ENCODE measurements at places on chromosomes 4 and X. TPM values are rescaled to one million over a fixed set of nuclear protein-coding genes. Genes with fewer than 3 reads are reported as not detected.
A peak's percentile ranks its signal among the peaks of the same experiment; 100 is the strongest.

GRCh38 chr4:139861471-139861870 is 195.9 kb downstream of the MGST2 start:
- no peak for DNase-seq

GRCh38 chr4:47215759-47216158 is 184.4 kb downstream of the GABRB1 start:
- DNase-seq, result no peak

DNA sequence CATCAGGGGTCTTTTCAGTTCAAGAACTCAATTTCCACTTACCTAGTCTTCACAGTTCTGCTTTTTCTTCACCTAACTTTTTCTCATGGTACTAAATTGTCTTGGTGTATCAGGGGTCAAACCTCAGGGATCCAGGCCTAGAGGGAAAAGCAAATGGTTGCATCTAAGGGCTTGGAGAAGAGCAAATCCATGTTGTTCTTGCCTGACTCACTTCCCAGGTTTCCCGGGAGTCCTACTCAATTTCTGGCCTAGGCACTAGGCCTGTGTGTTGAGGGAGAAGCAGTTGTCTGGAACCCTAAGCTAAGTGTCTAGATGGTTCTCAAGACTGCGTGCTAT is 191.9 kb upstream of the STK26 start:
- DNase-seq, result no peak

- no peak for DNase-seq
Measured at GRCh38 chr4:94765648-94766047, 7.9 kb downstream of the BMPR1B start.

- DNase-seq, result no peak
Measured at GRCh38 chr4:58113126-58113525, 1002.9 kb upstream of the IGFBP7 start.

GAGE12H gene
- total RNA-seq, result not detected

ADRA2C gene
- 1.9 TPM for total RNA-seq

CSAG2 gene
- total RNA-seq, result not detected

DNA sequence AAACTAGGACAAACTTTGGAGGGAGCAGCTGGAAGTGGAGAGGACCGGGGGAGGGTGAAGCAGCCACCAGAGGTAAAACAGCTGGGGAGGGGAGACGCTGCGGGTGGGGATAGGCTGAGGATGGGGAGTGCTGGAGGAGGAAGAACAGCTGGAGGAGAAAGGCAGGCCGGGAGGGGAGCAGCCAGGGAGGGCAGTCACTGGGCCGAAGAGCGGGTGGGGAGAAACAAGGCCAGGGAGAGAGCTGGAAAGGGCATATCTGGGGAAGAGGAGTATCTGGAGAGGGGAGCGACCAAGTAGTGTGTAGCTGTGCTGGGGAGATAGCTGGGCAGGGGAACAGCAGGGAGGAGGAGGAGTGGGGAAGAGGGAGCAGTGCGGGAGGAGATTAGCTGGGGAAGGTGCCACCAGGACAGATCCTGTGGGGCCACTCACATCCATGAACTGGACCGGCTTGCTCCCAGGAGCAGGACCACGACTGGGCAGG is 2.7 kb downstream of the SLC38A5 start:
- no peak for DNase-seq

GRCh38 chr4:171676555-171677215 is 136.5 kb upstream of the GALNTL6 start:
- no peak for DNase-seq

DNA sequence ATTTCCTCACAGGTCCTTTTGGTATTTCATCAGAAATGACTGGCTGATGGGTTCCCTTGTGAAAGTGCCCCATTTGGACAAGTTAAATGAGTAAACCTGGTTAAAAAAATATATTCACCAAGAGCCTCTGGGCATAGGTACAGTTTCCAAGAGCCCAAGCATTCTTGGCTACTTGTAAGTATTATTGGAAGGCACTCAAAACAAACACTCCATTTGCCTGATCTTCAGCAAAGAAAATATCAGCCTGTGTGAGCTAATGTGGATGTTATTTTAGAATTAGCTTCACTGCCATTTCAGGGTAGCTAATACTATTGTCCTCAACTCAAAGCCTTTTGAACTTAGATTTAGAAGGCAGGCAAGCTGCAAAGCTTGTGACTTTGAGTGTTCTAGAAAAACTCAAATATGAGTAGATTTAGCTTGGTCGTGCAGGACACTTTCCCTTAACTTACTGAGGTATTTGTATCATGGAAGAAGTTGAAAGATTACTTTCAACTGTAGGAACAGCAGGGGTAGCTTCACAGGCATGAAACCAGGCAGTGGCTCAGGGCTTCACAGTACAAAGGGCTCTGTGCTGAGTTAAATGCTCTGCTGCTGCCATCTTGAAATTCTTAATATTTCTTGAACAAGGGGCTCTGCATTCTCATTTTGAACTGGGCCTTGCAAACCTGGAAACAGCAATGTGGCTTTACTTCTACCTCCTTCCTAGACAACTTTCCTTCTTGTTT is 177.2 kb downstream of the AMELX start:
- DNase-seq, result no peak

DNA sequence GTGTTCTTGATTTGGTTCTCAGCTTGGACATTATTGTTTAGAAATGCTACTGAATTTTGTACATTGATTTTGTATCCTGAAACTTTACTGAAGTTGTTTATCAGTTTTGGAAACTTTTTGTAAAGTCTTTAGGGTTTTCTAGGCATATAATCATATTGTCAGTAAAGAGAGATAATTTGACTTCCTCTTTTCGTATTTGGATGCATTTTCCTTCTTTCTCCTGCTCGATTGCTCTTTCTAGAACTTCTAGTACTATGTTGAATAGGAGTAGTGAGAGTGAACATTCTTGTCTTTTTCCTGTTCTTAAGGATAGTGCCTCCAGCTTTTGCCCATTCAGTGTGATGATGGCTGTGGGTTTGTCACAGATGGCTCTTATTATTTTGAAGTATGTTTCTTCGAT is 24.1 kb downstream of the TMPRSS11A start:
- no peak for DNase-seq

AKAP4 gene
- not detected for total RNA-seq

- DNase-seq, result no peak
Measured at GRCh38 chr4:111864066-111864465, 281.2 kb upstream of the FAM241A start.

GRCh38 chr4:13654162-13654797 is 26.8 kb upstream of the BOD1L1 start:
- DNase-seq, result peak; percentile 65

GRCh38 chr4:86096373-86096772 is 263.5 kb downstream of the MAPK10 start:
- DNase-seq, result no peak

SLC9B1 gene
- total RNA-seq, result 3.2 TPM

GRCh38 chr4:80361329-80361900 is 25.9 kb downstream of the CFAP299 start:
- no peak for DNase-seq

ADGRG4 gene
- not detected for total RNA-seq

SPATA4 gene
- total RNA-seq, result 0.20 TPM

AREG gene
- 1.7 TPM for total RNA-seq
